ENCODE measurements at places on chromosomes 7 and 10. TPM values are rescaled to one million over a fixed set of nuclear protein-coding genes. Genes with fewer than 3 reads are reported as not detected.

DNA sequence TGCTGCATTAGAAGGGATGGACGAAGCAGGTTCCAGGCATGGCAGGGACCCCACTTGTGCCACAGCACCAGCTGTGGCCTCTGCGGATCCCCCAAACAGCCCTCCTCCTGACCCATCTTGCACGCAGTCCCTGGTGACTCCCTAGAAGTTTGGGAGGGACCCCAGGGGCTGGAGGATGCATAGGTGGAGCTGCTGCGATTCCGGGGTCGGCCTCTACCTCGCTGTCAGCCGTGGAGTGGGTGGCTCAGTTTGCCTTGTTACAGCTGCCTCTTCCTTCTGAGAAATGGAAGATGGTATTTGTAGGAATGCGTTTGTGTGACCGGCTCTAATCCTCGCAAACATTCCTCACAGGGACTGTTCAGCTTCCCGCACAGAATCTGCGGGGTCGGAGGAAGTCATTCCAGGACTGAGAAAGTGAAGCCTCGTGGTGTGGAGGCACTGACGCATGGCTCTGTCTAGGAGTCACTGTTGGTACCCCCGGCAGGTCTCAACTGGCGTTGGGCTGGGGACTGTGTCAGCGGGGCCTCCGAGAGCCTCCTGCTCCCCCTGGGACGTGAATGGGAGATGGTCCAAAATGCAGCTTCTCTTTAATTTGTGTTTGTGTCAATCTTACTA is 17.5 kb downstream of the PWWP2B start:
- H3K4me3 ChIP-seq: no peak overlapping the region
- no peaks in the 10 kb centered on the region for H3K36me3 ChIP-seq
- no peak overlapping the region for H3K27ac ChIP-seq
- no peaks in the 10 kb centered on the region for H3K27me3 ChIP-seq
- peaks cover 23% of the 10 kb centered on the region for H3K4me1 ChIP-seq
- no peak for DNase-seq

DNA sequence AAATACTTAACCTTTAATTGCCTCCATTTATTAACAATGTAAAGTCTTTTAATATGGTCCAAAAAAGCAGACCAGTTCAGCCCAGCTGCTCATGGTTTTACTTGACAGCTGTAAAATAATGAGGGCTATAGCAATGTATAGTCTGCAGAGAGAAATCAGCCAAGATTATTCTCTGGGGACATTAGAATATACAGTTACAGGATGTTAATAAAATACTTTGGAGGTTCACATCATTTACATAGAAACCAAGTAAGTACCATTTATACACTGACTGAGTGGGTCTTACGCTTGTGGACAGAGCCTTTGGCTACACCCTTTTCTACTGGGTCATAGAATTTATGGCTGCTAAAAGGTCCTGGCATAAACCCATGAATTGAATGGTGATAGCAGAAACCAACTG is 340.7 kb upstream of the CELF2 start:
- H3K27ac ChIP-seq: no peak overlapping the region
- H3K36me3 ChIP-seq: no peaks in the 10 kb centered on the region

Gene PSMG3
- total RNA-seq: 15.9 TPM

DNA sequence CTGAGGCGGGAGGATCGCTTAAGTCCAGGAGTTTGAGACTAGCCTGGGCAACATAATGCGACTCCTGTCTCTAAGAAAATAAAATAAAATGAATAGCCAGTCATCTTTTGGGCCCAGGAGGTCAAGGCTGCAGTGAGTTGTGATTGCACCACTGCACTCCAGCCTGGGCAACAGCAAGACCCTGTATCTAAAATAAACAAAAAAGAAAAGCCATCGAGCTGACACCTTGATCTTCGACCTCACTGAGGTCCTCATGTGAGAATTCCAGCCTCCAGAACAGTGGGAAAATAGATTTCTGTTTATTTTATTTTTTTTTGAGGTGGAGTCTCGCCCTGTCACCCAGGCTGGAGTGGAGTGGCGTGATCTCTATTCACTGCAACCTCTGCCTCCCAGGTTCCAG is 301.5 kb upstream of the GALNT17 start:
- H3K27ac ChIP-seq: no peak overlapping the region
- H3K4me1 ChIP-seq: no peaks in the 10 kb centered on the region
- H3K36me3 ChIP-seq: no peaks in the 10 kb centered on the region
- DNase-seq: no peak
- no peaks in the 10 kb centered on the region for H3K27me3 ChIP-seq

- H3K27me3 ChIP-seq: no peaks in the 10 kb centered on the region
- H3K27ac ChIP-seq: no peak overlapping the region
- DNase-seq: no peak
- no peak overlapping the region for H3K4me3 ChIP-seq
- no peaks in the 10 kb centered on the region for H3K36me3 ChIP-seq
Observed at GRCh38 chr7:112959276-112959675, 127.4 kb downstream of the GPR85 start.

DNA sequence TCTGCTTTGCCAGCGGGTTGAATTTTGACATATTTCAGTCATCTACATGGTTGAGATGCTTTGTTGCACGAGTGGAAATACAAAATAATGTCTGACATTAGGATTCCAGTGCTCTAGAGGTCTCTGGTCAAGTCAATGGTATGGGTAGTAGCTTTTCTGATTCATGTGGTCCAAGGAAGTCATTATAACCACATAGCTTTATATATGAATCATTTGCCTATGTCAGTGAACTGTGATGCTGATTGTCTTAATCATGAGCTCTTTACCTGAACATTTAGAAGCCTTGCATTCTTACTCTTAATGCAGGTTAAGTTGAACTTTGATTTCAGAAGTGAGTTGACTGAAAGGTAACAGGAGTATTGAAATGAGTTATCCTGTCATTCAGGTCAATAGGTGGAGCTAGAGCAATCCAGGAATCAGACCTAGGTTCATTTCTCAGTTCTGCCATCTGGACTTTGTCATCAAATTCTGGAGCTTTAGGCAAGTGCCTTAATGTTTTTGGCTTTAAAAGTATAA is 3.3 kb downstream of the MAPK8 start:
- H3K27ac ChIP-seq: no peak overlapping the region
- H3K36me3 ChIP-seq: no peaks in the 10 kb centered on the region
- H3K4me1 ChIP-seq: peaks cover 13% of the 10 kb centered on the region
- H3K27me3 ChIP-seq: no peaks in the 10 kb centered on the region
- DNase-seq: no peak

DNA sequence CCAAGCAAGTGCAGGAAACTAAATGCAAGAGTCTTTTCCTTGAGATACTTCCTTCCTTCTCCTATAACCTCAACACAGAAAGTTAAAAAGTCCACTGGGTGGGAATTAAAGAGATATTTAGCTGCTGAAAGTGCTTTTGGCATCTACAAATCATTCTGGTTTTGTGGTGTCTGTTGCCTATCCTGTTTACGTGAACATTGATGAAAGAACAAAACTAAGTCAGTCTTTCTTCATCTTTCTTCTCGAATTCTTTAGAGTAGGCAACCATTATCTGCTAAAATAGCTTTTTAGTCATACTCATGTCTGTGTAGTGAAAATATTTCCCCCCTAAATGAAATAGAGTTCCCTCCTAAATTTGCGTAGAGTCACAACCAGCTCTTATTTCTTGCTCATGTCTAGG is 838.6 kb downstream of the GATA3 start:
- DNase-seq: no peak
- H3K27ac ChIP-seq: no peak overlapping the region
- H3K4me1 ChIP-seq: no peaks in the 10 kb centered on the region

Gene OR6B1
- total RNA-seq: not detected

GRCh38 chr10:128865436-128866195 is 601.4 kb upstream of the MGMT start:
- no peak for DNase-seq
- H3K4me3 ChIP-seq: no peak overlapping the region
- H3K27ac ChIP-seq: no peak overlapping the region
- H3K4me1 ChIP-seq: peaks cover 4% of the 10 kb centered on the region
- no peaks in the 10 kb centered on the region for H3K27me3 ChIP-seq

- no peaks in the 10 kb centered on the region for H3K27me3 ChIP-seq
- no peaks in the 10 kb centered on the region for H3K36me3 ChIP-seq
- no peak for DNase-seq
- H3K4me3 ChIP-seq: no peak overlapping the region
Observed at GRCh38 chr10:70786799-70787415, 1.7 kb upstream of the TBATA start.

- H3K27ac ChIP-seq: no peak overlapping the region
- DNase-seq: no peak
- no peak overlapping the region for H3K4me3 ChIP-seq
- H3K27me3 ChIP-seq: no peaks in the 10 kb centered on the region
- H3K36me3 ChIP-seq: no peaks in the 10 kb centered on the region
Observed at GRCh38 chr10:30581779-30582380, 47.7 kb downstream of the LYZL2 start.

GRCh38 chr10:82497439-82497838 is 622.4 kb downstream of the NRG3 start:
- H3K27ac ChIP-seq: no peak overlapping the region
- H3K36me3 ChIP-seq: no peaks in the 10 kb centered on the region
- H3K4me3 ChIP-seq: no peak overlapping the region
- no peaks in the 10 kb centered on the region for H3K4me1 ChIP-seq
- no peaks in the 10 kb centered on the region for H3K27me3 ChIP-seq
- DNase-seq: no peak

DNA sequence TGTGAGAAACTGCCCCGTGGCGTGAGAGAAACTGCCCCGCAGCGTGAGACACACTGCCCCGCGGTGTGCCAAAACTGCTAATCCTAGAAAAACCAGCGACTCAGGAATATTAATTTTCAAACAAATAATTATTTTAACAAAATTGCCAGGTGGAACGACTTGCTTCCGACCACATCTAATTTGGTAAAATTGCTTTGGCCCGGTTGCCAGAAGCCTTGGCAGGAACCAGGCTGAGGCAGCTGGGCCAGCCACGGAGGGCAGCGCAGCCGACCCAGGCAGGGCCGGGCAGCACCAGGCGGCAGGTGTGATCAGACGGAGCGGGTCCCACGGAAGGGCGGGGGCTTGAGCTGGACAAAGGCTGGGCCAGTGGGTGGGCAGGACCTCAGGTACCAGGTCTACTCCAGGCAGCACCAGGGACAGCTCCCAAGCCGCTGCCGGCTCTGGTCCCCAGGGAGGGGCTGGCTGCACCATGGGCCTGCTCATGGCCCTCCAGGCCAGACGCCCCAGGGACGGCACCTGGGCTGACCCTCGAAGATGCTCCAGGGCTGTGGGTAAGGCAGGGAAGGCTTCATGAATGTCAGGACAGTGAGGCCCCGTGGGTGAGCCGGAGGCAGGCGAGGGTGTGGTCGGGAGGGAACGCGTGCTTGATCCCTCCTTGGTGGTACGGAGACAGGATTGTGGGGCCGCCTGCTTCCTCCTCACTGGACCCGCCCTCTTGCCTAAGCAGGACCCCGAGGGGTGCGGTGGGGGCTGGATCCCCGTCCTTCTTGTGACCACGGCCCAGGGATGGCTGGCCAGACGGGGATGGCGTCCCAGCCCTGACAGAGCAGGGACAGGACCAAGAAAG is 7.7 kb upstream of the ADGRA1 start:
- DNase-seq: no peak
- no peaks in the 10 kb centered on the region for H3K4me1 ChIP-seq
- no peaks in the 10 kb centered on the region for H3K36me3 ChIP-seq

GRCh38 chr10:101617824-101618568 is 29.9 kb downstream of the DPCD start:
- no peaks in the 10 kb centered on the region for H3K4me1 ChIP-seq
- H3K27me3 ChIP-seq: no peaks in the 10 kb centered on the region
- no peak overlapping the region for H3K27ac ChIP-seq

Gene SSC4D
- total RNA-seq: 0.48 TPM

DNA sequence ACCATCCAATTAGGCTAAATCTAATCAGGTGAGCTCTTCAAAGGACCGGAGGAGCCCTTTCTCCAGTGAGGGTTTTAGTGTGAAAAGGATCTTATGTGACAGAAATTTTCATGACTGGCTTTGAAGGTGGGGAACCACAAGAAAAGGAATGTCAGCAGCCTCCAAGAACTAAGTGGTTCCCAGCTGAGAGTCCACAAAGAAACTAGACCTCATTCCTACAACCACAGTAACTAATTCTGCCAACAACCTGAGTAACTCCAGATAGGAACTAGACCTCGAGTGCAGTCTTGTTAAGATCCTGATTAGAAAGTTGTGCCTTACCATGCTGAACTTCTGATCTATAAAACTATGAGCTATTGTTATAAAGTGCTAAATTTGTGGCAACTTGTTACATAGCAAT is 51.3 kb downstream of the PCLO start:
- no peak for DNase-seq
- H3K27ac ChIP-seq: no peak overlapping the region
- no peak overlapping the region for H3K4me3 ChIP-seq
- H3K27me3 ChIP-seq: no peaks in the 10 kb centered on the region
- H3K4me1 ChIP-seq: no peaks in the 10 kb centered on the region

DNA sequence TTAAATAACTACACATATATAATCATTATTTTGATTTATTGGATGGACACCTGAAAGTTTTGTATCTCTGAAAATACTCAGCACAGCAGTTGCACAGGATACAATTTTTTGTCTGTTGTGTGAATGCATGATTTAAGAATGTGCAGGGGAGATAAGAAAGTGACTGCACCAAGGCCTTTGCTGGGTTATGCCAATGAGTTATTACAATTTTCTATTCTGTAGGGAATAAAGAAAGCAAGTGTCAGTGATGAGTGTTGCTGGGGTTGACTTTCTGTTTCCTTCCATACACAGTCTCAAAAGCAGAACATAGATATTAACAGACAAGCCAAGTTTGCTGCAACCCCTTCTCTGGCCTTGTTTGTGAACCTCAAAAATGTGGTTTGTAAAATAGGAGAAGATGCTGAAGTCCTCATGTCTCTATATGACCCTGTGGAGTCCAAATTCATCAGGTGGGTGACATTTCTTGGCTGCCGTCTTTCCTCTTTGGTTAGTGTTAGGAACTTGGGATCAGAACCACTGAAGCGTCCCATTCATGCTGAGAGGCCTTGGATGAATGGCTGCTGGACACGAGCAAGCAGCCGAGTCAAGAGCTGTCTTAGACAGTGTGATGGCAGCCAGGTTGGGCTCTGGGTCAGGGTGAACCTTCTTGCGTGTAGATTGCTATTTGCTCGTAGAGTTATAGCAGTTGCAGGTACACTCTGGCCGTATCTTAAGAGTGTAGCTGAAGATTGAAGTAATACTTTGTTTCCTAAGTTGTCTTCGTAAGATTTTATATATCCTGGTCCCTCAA is 92.8 kb downstream of the DOCK1 start:
- no peaks in the 10 kb centered on the region for H3K36me3 ChIP-seq
- no peak overlapping the region for H3K4me3 ChIP-seq
- no peaks in the 10 kb centered on the region for H3K4me1 ChIP-seq

DNA sequence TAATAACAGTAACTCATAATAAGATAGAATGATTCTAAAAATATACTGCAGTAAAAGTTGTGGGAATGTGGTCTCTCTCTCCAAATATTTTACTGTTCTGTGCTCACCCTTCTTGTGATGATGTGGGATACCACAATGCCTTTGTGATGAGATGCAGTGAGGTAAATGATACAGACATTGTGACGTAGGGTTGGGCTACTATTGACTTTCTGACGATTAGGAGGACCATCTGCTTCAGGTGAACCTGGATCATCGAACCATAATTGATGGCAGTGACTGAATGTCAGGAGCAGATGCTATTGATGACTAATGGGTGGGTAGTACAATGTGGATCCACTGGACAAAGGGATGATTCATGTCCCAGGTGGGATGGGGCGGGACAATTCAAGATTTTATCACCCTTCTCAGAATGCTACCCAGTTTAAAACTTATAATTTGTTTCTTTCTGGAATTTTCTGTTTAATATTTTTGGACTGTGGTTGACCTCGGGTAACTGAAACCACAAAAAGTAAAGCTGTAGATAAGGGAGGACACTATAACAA is 73.9 kb upstream of the ARMC3 start:
- DNase-seq: no peak
- no peaks in the 10 kb centered on the region for H3K36me3 ChIP-seq
- H3K4me3 ChIP-seq: no peak overlapping the region
- H3K27me3 ChIP-seq: no peaks in the 10 kb centered on the region

Gene IDI2
- not detected for total RNA-seq

Data from ovary (tissue), 10 donors.